Myocyte (in vitro differentiated cells): ENCODE measurements at places on chromosomes 12 and 14. TPM values are rescaled to one million over a fixed set of nuclear protein-coding genes. Genes with fewer than 3 reads are reported as not detected.

GRCh38 chr12:99110868-99111267 is 465.8 kb downstream of the APAF1 start:
- DNase-seq: no peak

GRCh38 chr14:66944872-66945271 is 244.4 kb upstream of the GARIN2 start:
- peak; percentile 61 for DNase-seq

DNA sequence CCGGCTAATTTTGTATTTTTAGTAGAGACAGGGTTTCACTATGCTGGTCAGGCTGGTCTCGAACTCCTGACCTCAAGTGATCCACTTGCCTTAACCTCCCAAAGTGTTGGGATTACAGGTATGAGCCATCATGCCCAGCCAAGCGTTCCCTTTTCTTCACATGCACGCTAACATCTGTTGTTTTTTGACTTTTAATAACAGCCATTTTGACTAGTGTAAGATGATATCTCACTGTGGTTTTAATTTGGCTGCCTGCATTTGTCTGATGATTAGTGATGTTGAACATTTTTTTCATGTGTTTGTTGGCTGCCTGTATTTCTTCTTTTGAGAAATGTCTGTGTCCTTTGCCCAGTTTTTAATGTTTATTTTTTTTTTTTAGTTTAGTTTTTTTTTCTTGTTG is 10.2 kb upstream of the YARS2 start:
- peak; percentile 87 for DNase-seq

DNA sequence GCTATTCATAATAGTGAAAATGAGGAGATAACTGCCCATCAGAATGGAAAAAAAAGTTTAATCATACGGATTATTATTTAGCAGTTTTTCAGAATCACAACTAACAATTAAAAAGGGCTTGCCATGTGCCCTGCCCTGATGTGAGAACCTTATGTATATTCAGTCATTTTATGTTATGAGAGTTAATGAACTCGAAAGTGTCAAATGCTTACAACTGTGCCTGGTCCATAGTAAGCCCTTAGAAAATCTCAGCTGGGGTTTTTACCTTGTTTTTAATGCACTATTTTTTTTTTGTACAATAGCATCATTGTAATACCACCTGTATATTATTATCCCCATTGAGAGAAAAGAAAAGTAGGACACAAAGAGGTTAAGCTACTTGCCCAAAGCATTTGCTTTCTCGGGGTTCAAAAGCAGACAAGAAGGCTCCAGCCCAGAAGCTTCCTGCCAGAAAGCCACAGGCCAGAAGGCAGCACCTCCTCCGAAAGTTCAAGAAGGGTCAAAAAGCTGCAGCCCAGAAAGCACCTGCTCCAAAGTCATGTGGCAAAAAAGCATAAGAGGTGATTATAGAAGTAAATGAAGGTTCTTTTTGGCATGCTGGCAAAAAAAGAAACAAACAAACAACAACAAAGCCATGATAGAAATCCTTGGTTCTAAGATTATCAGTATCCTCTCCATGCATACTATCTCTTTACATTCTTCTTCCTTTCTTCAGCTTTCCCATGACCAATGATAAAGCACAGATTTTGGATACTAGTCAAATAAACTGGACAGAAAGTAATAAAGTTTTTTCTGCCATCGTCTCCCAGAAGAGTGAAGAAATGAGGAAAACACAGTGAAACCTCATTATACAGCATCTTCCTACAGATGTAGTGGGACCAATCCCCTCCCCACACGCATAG is 59.1 kb upstream of the NAP1L1 start:
- DNase-seq: peak; percentile 49

Gene PCED1B
- total RNA-seq: 0.99 and 2.8 TPM in 2 replicates

Gene LRRC10
- total RNA-seq: not detected in 2 replicates

DNA sequence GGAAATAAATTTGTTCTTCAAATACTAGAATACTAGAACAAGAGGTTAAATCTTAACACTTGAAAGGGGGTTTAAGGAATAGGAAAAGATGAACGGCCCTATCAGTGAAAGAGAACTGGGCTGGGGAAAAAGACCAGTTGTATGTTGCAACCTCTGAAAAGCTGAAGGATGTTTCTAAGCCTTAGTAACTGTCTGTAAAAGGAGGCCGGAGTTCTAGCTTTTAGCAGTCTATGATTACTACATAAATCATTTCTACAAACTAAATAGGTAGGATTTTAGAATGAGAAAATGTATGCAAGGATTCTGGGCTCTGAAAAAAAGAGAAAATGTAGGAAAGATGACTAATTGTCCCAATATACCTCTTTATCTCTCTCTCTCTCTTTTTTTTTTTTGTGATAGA is 4.9 kb downstream of the CERS5 start:
- no peak for DNase-seq

Gene DUSP6
- 15.7 and 19.9 TPM in 2 replicates for total RNA-seq

DNA sequence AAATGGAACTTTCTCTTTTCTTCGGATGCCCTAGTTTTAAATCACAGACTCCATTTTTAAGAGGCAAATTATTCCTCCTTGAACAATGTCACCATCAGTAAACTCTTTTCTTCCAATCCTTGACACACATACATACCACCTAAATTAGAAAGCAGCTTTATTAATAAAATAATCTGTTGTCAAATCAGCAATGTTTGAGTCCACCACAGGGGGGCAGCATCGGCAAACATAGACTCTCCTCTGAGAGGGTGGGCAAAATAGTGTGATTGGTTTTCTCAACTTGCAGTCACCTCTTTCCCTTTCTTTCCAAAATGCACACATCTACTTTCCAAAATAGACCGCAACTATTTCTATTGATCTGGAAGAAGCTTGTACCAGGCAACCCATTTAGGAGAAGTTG is 438.4 kb upstream of the OR4E1 start:
- no peak for DNase-seq

DNA sequence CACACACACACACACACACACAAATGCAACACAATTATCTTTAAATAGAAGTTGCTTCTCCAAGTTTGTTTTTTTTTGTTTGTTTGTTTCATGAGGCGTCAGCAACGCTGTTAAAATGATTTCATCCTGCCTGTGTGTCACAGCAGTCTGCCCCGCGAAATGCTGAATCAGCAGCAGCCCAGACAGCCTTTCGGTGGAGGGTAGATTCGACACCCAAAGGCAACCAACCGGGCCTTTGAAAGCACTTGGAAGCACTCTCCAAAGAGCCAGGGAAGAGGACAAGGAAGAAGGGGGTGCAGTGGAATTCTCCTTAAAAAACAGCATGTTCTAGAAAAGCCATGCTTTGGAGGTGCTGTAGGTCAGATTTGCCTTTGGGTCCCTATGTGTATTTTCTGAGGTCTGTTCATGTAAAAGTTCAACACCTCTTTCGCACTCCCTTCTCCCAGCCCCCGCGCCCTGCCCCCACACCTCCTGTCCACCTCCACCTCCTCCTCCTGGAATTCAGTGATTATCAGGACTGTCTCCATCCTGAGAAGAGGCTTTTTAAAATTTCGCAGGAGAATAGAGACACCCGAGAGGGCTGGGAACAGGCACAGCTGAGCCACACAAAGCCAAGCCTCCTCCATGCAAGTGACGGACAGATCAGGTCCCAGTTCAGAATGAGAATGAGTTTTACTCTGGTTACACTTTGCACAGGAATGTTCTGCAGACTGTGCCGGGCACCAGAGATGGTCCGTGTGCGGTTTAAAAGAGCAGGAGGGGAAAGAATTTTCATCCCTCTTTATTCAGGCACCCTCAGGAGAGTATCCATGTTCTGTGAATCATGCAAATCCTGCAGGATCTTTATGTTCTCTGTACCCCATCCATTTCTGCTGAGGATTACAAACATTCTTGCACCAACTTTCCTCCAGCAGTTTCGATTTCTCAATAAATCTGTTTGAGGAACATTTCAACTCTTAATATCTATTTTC is 177.9 kb downstream of the ETV6 start:
- DNase-seq: no peak

Gene MIP
- 0.24 TPM in 1 of 2 replicates, not detected in the other for total RNA-seq
